Activated CD4-positive, CD25-positive, alpha-beta regulatory T cell (primary cell): ENCODE measurements at places on chromosomes 2 and 18.

DNA sequence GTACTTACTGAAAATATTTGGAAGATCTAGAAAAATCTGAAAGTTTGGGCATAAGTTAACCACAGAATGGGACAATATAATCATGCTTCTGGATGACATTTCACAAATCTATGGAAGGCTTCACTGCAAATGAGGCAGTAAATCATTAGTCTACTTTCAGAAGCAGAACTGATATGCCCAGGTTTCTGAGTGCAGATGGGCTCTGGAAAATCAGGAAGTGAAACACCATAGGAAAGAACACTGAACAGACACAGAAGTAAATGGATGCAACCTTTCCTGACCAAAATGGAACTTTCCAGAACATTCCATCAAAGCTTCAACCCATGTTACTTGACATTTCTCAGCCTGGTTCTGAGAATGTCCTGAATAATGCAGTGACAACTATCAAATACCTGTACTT is 55.1 kb downstream of the KCNG3 start:
- no peak for DNase-seq

- DNase-seq, result no peak
Observed at GRCh38 chr2:2575870-2576386, 244.9 kb upstream of the MYT1L start.

DNA sequence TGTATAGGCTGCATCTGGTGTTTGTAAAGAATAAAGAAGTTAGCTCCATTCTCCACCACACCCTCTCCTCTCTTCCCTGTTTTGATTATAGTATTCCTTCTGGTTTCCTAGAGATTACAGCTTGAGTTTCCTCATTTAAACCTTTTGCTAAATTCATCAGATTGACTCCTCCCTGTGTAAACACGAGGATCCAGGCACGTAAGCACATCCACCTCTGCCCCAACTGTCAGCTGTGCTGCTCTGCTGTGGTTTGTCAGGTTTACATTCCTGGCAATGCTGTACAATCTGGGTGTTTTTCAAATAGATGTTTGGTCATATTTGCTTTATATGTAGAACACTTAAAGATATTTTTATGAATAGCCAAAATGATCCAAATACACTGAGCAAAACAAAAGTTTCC is 302.8 kb downstream of the PTGR3 start:
- no peak for DNase-seq

GRCh38 chr2:180033993-180034894 is 27.1 kb upstream of the CWC22 start:
- DNase-seq, result no peak

GRCh38 chr2:8536686-8537561 is 144.9 kb upstream of the ID2 start:
- DNase-seq, result no peak

DNA sequence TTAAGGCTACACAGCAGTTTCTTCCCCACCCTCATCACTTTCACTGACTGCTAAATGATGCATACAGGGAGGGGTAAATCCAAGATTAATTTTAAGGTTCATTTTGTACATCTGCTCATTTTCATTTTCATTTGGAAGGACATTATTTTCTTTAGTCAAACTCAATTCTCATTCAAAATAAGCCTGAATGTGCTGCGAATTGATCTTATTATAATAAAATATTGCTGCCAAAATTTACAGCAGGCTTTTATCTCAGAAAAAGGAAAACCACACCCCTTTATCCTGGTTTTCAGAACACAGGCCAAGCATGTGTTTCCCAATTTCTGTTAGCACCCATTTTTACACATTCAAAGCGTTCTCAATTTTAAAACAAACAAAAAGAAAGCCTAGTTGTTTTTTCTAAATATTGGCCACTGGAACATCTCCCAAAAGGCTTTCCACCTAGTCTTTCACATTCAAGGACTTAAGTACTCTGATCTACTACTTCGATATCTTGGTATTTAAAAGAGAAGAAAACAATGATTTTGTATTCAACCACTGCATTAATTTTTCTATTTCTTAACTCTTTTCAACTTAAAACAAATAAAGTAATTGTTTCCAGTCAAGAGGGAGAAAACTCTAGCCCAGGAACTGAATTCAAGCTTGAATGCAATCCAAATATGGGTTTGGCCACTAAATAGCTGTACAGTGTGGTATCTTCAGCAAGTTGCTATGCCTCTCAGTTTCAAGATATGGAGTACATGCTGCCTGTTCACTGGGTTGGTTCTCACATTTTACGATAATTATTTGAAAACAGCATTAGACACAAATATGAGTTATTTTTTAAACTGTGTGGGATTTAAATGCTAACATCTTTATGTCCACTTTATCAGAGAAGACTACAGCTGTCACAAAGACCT is 52.5 kb downstream of the CDH2 start:
- no peak for DNase-seq

DNA sequence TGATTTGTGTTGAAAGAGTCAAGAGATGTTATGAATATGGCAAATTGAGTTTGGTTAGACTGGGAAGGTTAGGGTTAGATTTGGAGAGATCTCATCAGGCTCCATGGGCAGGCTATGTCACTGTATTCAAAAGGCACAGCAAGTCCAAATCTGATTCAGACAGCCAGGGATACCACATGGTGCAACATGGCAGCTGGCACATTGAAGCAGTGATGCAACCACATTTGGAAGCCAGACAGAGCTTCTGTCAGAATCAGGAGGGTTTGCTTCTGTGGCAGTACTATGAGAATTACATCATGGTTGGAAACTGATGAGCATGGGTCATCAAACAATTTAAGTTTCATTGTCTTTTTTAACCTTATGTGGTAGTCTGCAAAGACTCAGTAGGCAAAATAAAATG is 772.2 kb downstream of the SUCLG1 start:
- no peak for DNase-seq

DNA sequence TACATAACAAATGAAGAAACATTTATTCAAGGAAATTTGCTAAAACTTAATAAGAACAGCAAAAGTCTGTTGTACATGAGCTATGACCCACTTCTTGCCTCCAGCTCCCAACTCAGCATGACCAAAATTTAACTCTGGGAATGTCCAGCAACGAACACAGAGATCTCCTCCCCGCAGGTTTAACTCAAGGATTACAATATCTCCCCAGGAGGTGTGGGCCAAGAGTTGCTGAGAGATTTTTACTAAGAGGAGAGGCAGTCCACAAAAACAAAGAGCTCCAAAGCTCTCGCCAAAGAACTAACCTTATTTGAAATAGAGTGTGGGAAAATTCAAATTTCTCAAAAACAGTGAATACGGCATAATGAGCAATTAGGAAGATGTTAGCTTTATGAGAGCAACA is 318.5 kb downstream of the GRB14 start:
- DNase-seq, result no peak

DNA sequence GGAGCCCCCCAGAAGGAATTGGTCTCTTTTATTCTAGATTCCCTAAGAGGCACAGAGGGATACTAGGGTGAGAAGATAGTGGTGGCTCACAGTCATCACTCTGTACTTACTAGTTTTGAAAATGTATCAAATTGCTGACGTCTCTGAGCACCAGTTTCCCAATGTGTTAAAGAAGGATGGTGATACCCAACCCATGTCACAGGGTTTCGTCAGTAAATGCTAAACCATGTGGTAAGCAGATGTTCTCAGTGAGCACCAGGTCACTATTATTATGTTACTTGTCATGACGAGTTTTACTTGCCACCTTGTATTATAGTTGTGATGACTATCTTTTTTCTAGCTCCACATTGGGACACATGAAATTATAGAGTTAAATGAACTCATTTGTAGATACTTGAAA is 54.7 kb downstream of the NEDD4L start:
- DNase-seq, result no peak

DNA sequence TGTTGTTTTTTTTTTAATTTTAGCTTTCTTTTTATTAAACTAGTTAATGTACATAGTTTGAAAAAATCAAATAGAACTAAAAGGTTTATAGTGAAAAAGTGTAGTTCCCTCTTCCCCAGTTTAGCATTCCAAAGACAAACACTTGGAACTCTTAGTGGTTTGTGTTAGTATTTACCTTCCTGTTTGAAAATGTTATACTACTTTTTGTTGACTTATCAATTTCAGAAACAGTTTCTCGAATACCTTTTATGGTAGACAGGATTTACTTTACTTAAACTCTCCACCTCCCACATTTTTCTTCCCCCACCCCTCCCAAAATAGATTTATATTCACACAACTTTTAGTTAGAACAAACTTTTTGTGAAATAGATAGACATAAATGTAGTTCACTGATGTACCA is 26.7 kb downstream of the PLEKHA3 start:
- DNase-seq, result no peak

GRCh38 chr2:221466744-221467143 is 105.4 kb downstream of the EPHA4 start:
- DNase-seq, result no peak
